ENCODE measurements at places on chromosomes 2 and 18.

DNA sequence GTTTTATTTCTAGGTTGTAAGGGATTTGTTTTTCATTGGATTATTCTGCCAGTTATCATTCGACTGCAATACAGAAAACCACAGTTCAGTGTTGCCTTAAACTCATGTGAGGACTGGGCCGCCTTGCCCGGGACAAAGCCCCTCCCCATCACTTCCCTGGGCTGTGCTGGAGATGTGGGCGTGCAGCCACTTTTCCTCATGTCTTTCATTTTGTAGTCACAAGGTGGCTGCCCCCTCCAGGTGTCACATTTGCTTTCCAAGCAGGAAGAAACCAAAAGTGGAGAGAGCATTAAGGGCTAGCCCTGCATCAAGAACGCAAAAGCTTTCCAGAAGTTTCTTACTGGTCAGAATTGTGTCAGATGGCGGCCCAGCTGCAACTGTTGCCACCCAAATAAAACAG is 492.5 kb upstream of the ID2 start:
- DNase-seq = no peak

GRCh38 chr2:136703214-136703613 is 62.1 kb upstream of the THSD7B start:
- no peak for DNase-seq

GRCh38 chr2:100906679-100907078 is 86.7 kb downstream of the NPAS2 start:
- no peak for DNase-seq

DNA sequence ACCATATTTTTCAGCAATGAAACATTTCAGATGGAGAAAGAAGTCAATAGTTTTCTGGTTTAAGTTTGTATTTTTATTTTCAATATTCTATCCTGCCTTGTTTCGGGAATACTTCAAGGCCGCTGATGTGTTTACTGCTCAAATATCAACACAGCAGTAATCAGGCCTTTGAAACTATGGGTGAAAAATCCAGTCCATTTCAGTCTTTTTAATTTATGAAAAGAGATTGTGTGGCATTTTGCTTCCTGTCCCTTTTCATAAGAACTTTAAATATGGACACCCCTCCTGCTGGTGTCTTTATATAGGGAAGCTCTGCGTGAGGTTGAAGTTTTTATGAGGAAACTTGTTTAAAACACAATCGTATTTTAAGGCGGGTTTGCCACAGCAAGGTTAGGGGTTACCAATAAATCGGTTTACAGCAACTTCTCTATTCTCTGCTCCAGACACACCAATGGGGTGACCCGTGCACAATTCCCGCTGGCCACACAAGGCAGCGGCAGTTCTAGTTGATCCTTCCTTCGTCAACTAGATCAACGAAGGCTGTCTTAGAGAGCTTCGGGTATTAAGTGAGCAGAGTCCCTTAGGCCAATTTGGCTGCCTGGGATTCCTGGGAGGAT is 1.2 kb upstream of the TANC1 start:
- no peak for DNase-seq

GRCh38 chr2:120490091-120490798 is 144.3 kb downstream of the INHBB start:
- DNase-seq = no peak

GRCh38 chr2:96413323-96413722 is 77.8 kb downstream of the NCAPH start:
- DNase-seq = no peak

DNA sequence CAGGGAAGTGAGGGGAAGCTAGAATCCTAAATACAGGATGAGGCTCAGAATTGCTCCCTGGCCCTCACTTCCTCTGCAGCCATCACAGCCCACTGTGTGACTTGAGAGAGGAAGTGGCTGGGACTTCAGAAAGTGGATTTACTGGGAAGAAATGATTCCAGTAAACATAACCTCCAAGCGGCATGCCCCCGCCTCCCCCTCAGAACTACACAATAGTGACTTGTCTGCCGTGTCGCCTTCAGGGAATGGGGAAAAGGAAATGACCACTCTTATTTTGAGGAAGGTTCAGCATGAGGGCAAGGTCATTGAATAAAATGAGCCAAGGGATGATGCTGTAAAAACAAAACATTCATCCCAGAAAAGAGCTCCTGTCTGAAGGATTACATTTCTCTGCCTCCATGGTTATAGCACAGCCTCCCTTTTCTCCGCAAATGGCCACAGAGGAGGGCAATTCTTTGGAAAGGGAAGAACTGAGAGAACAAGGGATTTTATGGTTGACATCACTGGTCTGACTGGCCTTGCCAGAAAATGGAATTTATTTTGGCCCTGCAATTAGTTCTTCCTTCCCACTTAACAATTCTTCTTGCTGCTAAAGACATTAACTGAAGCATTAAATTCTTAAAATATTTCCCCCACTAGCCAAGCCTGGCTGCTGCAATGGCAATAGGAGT is 78.9 kb upstream of the DAPL1 start:
- no peak for DNase-seq

DNA sequence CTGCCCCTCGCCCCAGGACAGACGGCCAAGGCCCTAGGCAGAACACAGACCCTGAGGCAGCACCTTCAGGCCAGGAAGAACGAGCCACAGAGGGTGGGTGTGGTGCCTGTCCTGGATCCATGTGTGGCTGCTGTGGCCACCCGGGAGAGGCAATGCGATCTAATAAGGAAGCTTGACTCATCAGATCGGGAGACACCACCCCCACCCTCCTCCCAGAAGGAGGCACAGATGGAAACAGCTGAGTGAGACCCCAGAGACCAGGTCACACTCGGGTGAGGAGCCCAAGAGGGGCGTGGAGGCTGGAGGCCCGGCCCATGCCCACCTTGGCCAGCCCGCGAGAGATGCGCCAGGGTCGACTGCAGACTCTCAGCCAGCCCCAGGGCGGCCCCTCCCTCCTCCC is 20.3 kb downstream of the KCNG2 start:
- DNase-seq = no peak

DNA sequence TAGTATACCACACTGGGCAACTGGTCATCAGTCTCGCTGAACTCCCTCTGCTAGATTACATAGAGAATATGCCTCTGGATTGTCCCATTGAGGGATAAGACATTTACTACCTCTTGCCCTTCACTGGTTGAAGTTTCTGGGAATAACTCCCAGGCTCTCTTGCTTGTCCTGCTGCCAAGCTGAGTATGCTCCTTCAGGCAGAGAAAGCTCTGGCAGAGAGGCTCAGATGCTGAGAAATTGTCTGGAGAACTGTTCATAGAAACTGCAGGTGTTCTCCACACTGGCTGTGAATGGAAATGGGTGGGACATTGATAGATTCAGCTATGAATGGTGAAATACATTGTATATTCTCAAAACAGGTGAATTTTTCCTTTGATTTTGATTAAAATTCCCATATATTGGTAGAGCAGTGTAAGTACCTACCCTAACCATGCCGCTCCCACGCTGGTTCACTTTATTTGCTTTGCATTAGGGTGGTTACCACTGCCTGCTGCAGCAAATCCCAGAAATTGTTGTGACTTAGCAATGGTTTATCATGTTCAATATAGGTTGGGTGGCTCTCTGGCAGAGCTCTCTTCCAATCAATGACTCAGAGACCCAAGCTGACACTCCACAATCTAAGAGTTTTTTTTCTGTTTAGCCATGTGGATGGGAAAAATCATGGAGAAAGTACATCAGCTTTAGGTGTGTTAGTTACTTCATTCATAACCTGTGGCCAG is 36.7 kb downstream of the FAM117B start:
- DNase-seq = no peak

- DNase-seq = no peak
Observed at GRCh38 chr2:178733975-178734374, 73.2 kb downstream of the TTN start.

DNA sequence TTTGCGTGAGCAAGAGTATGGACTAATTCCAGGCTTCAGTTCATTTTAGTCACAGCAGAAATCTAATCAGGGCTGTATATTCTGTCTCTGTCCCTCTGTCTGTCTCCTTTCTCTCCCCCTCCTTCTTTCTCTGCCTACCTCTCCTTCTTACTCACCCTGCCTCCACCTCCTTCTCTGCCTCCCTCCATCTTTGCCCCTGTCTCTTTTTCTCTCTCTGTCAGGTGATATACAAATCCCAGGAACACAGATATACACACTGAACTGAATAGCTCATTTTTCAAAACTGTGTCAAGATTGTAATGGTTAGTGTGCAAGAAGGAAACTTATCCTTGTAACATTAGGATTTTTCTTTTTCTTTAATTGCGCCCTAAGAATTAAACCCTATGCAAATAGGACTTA is 32.5 kb downstream of the SLC8A1 start:
- DNase-seq = no peak

Measured in stimulated activated CD4-positive, alpha-beta T cell treated with anti-CD3 and anti-CD28 coated beads, Interleukin-1b, Interleukin-23, amount 100 ng/mL, for 4 hours (primary cell).